ENCODE measurements at places on chromosomes 1 and 21.

DNA sequence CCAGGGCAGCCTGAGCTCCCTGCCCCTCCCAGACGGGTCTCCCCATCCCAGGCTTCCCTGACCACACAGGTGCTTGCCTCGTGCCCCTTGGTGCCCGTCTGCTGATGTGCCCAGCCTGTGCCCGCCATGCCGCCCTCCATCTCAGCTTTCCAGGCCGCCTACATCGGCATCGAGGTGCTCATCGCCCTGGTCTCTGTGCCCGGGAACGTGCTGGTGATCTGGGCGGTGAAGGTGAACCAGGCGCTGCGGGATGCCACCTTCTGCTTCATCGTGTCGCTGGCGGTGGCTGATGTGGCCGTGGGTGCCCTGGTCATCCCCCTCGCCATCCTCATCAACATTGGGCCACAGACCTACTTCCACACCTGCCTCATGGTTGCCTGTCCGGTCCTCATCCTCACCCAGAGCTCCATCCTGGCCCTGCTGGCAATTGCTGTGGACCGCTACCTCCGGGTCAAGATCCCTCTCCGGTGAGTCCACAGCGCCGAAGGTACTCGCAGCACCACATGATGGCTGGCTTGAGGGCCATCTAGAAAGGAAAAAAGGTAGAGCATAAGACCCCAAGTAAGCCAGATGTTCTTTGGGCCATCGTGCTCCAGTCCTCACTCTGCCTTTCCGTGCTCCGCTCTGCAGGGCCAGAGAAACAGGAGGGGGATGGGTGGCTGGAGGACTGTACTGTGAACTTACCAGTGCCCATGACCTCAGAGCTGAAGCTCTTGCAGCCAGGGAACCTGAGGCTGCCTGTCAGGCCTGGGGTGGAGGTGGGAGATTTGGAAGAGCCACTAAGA lies 1.4 kb downstream of the ADORA1 start:
- DNase-seq = peak; percentile 67

- DNase-seq = no peak
Observed at GRCh38 chr1:59568158-59568935, 246.4 kb upstream of the HOOK1 start.

- peak; percentile 87 for DNase-seq
Observed at GRCh38 chr1:26289158-26290059, 9.5 kb downstream of the SH3BGRL3 start.

GRCh38 chr21:35924714-35925301 lies 135.5 kb downstream of the SETD4 start:
- DNase-seq = no peak

GRCh38 chr1:196418772-196419171 lies 189.5 kb downstream of the KCNT2 start:
- no peak for DNase-seq

DNA sequence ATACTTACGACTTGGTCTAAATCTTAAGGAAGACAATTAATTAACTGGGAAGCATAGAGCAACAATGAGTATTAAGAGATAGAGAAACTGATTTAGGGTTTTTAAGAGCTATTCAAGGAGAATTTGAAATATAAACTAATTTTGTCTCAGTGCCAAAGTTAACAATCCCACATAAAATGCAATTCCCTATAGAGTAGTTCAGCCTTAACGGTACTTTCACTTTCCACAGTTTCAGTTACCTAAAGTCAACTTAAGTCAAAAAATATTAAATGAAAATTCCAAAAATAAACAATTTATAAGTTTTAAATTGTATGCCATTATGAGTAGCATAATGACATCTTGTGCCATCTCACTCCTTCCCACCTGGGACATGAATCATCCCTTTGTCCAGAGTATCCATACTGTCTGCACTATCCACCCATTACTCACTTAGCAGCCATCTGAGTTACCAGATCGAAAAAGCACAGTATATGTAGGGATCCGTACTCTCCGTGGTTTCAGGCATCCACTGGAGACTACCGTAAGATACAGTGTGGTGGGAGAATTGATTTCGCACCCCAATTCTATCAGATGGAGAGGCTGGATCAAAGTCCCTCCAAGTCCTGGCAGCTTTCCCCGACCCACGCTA lies 4.8 kb upstream of the SARS1 start:
- DNase-seq = no peak

GRCh38 chr1:169113613-169114119 lies 7.2 kb downstream of the ATP1B1 start:
- no peak for DNase-seq

DNA sequence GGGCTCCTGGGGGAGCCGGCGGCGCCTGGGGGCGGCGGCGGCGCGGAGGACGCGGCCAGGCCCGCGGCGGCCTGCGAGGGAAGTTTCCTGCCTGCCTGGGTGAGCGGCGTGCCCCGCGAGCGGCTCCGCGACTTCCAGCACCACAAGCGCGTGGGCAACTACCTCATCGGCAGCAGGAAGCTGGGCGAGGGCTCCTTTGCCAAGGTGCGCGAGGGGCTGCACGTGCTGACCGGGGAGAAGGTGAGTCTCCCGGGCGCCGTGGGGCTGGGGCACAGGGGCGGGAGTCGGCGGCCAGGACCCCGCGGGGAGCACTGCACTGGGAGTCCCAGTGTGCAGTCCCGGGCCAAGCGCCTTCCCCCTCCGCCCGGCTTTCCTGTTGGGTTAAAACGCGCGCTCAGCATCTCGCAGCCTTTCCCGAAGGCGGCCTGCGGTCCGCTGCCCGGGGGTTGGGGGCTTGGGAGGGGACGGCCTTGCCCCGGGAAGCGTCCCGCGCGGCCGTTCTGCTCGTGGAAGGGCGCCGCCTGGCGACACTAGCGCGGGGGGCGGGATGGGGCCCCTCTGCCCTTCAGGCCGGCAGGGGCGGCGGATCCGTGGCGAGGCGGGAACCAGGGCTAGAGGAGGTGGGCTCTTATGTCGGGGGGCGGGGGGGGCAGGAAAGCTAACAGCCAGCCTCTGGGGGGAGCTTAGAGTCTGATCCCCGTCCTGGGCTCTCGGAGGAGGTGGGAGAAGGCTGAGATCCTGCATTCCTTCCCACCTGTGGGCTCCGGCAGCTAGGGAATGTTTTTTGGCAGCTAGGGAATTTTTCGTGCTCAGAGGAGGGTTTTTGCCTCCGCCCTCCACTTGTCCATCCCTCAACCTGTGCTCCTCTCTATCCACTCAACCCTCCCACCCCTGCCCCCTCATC lies 1.1 kb downstream of the HUNK start:
- no peak for DNase-seq

DNA sequence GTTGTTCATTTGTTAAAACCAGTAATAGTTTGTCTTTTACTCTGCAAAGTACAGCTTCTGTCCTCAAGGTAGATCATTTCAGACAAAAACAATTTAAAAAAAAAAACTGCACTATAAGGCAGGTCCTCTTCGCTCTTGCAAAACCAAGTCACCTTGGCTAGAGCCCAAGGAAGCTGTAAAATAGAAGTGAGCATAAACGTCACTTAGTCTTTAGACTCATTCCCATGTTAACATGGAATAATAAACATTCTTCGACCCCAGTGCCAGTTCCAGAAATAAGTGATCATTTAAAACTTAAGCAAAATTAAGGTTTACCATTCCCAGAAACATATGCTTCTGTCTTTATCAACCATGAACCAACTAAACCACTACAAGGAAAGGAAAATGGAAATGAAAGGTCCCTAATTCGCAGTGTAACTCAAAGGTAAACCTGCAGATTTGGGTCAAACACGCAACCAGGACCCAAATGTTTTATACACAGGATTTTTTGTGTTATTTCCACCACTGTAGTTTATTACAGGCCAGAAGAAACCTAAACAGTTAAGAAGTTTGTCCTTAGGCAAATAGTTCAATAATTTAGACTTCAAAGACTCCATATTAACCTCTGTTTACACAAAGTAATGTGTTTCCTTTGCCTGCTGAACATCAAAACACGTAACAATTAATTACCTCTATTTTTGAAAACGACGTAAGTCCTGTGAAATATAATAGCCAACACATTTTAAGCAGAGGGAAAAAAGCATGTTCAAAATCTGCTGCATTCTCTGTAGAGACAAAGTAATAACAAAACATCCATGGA lies 54.6 kb downstream of the TGFBR3 start:
- DNase-seq = no peak

DNA sequence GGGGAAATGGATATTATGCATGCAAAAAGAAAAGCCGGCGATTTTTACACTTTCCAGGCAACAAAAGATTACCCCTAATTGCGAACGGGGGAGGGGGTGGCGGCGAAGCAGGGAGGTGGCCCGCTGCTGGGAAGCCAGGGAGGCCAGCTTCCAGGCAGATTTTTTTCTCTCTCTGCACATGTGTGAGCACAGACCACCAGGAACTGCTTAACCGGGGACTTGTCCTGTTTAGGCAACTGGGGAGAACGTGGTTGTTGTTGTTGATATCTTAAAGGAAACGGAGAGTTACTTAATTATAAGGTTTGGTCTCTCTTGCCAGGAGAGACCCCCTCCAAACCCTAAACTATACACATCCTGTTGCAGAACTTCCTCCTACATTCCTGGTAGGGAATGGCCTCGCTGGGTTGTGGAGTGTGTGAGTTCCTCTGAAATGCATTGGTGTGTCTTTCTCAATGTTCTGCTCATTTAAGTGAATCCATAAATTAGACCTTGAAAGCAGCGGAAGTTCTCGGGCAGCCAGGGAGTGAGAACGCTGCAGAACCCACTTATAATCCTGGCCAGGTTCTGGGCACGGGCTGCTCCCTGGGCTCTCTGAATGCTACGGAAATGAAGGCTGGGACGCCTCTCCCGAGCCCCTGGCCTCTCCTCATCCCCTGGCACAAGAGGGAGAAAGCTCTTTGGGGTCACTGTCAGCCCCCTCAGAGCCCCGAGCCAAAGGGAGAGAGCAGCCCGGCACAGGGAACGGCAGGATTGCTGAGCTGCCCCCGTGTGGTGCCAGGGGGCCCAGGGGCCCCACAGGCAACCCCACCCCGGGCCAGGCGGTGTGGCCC lies 250.0 kb downstream of the FOXD2 start:
- peak; percentile 41 for DNase-seq

DNA sequence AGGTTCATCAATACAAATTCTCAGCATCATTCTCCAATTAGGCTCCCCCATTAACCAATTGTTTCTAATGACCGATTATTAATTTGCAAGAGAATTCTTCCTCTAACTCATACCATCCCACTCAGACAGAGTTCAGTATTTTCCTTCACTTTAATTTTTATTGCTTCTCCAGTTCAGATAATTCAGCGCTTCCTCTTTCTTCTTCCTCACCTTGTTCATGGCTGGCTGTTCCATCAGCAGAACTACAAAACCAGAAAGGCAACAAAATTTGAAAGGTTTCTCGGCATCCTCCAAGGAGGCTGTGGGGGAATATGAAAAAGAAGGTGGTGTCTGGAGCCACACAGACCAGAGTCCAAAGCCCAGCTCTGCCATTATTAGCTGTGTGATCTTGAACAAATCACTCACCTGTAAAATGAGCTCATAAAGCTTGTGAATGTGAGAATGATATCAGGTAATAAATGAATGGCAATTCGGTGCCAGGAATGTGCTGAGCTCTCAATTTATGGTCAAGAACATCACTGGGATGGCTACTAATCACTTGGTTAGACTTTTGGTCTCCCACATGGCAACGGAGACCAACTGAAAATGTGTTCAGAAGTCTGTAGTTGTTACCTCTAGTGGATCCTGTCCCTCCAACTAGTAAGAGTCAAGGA lies 11.7 kb upstream of the ZNF436 start:
- no peak for DNase-seq

- DNase-seq = no peak
Observed at GRCh38 chr1:119159111-119159510, 18.7 kb upstream of the WARS2 start.

GRCh38 chr1:21855257-21856096 lies 43.4 kb downstream of the LDLRAD2 start:
- no peak for DNase-seq

DNA sequence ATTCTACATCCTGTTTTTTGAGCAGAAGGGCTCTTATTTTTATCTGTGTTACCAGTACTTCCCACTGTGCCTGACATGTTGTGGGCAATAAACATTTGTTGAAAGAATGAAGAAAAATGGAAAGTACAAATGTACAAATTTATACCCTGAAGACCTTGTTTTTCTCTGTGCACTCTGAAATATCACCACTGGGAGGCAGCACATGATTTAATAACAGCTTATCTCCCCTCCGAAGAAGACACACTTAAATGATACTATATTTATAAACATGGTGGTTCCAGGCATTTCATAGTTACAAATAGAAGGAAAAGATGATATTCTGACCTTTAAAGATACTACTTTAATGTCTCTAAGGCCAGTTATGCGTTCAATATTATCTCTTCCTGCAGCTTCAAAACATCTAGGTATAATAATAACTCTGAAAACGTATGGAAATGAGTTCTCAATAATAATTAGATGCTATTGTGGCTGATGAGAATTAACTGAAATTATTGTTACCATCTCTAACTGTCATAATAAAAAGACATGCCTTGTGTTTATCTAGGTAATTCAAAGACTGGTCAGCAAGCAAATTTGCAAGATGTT lies 12.8 kb downstream of the DYNLT5 start:
- no peak for DNase-seq

DNA sequence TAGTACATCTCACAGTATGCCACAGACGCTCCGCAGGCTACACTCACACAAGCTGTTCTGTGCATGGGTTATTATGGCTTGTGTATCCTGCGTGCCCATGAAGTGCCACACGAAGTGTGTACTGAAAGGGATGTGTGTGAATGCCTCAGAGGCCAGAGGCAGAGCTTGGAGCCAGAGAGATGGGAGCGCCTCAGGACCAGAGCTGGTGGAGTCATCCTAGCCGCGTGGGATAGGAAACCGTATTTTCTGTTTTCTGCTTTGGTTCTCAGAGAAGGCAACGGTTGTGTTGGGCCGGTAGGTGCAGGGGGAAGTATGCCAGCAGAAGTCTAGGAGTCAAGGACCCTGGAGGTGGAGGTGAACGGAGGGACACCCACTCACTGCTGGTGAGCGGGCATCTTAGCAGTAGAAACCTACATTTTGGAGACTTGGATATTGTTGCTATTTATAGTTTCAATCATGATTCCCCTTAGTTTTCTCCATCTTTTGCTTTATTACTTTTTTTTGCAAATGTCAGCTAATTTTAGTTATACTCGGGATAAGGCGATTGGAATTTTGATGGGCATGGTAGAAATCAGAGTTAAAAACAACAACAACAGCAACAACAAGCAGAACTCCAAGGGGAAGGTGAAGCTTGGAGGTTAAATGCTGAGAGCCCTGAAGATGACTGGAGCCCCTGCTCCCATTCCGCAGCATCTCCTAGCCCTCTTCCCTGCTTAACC lies 188.2 kb downstream of the DYRK1A start:
- DNase-seq = no peak

GRCh38 chr1:178953538-178954324 lies 72.0 kb upstream of the FAM20B start:
- no peak for DNase-seq

GRCh38 chr1:24379733-24380315 lies 33.8 kb downstream of the STPG1 start:
- no peak for DNase-seq

- no peak for DNase-seq
Observed at GRCh38 chr21:37921091-37921490, 4.8 kb upstream of the KCNJ6 start.

- DNase-seq = no peak
Observed at GRCh38 chr1:204376919-204377799, 17.4 kb upstream of the PLEKHA6 start.
